ENCODE measurements at places on chromosomes 1 and 21.
A peak's percentile ranks its signal among the peaks of the same experiment; 100 is the strongest.

- DNase-seq = peak; percentile 31
Observed at GRCh38 chr1:88266051-88266450, 418.0 kb upstream of the PKN2 start.

- DNase-seq = no peak
Observed at GRCh38 chr1:154148807-154149206, 6.1 kb downstream of the NUP210L start.

DNA sequence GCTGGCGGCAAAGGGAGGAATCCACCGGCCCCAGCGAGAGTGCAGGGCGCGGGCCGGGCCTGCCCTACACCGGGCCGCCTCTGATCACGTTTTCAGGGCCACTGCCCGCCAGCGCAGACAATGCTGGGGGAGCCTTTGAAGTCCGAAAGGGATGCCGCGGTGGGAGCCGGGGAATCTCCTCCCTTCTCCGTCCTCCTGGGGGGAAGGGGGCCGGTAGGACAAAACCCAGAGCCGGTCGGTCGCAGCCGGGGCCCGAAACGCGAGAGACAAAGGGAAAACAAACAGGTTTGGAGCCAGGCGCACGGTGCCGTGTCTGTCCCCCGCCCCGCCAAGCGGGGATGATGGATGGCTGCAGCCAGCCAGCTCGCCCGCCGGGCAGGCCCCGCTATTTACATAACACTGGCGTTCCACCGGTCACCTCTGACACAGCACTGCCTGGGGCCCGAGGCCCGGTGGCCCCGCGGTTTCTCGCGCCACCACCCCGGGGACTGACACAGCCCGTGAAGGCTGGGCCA, 92.0 kb downstream of the CASZ1 start:
- DNase-seq = no peak

DNA sequence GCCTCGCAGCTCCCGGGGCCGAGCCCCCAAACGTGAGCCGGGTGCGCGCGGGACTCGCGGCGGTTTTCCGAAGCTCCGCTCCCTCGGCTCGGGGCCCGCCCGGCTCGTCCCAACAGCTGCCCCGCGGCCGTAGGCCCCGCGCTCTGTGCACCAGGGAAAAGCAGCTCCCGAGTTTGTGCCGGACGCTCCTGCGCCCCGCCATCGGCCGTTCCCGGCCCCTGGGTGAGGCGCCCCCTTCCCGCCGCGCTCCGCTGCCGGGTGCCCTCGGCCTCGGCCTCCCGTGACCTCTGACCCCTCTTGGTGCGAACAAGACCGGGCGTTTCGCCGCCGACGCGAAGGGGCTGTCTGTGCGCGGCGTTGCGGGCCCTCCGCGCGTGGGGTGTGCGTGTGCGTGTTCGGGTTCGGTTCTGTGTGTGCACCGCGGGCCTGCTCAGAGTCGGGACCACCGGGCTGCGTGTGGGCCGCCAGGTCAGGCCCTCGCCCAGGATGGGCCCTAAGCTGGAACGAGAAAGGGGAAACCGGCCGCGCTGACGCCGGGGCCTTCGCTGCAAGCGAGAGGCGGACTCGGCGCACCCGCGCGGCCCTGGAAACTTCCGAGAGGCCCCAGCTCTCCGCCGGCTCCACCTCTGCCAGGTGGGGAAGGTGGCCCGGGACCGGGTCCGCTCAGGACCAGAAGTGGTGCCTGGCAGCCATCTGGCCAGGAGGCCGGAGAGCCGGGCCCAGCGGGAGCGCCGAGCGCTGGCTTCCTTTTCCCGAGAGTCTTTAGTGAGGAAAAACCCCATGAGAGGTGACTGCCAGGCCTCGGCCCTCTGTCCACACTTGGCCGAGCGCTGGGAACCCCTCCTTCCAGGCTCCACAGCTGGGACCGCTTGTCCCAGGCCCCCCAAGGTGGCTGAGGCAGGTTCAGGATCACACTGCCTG, 1.9 kb downstream of the PRDM16 start:
- no peak for DNase-seq

- DNase-seq = peak; percentile 47
Observed at GRCh38 chr1:173997791-173998190, 24.4 kb downstream of the RC3H1 start.

DNA sequence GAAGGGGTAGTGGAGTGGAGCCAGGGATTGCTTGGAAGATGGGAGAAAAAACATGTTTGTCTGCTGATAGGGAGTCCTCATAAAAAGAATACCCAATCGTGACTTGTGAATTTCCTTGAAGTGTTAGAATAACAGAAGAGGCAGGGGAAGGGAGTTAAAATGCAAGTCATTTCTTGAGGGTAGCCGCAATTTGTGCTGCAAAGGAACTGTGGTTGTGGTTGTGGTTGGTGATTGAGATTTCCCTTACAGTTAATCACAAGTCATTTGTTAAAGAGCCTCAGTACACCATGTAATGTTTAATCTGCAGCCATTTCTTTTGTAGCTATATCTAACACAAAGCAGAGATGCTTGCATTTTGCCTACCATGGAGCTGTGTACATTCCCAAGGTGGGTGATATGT, 38.5 kb upstream of the EGLN1 start:
- peak; percentile 4 for DNase-seq

GRCh38 chr1:223840254-223840653, 5.5 kb downstream of the TP53BP2 start:
- DNase-seq = no peak

GRCh38 chr1:197307551-197307950, 39.5 kb downstream of the CRB1 start:
- no peak for DNase-seq

DNA sequence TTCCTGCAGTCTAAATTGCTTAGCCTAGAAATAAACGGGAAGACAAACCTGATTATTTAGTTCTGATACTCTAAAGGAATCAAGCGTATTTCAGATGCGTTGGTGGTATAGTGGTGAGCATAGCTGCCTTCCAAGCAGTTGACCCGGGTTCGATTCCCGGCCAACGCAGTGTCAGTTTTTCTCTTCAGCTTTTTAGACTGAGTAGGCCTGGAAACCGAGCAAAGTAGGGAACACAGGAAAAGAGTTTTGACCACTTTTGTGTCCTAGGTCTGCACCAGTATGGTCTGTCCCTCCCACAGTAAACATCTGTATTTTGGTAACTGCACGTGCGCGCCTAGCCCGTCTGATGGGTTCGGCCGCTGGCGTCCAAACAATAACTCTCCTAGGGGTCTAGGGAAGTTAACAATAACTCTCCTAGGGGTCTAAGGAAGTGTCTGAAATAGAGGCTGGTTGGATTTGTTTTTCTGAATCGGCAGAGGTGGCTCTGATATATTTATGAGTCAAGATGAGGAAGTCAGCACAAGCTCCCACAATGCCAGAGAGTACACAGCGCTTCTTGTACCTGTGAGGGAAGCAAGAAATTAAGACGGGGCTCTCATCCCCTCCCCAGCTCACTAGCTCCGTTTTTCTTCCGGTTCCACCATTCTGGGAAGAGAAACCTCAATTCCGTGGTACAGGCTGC, 15.6 kb upstream of the HJV start:
- DNase-seq = peak; percentile 92

DNA sequence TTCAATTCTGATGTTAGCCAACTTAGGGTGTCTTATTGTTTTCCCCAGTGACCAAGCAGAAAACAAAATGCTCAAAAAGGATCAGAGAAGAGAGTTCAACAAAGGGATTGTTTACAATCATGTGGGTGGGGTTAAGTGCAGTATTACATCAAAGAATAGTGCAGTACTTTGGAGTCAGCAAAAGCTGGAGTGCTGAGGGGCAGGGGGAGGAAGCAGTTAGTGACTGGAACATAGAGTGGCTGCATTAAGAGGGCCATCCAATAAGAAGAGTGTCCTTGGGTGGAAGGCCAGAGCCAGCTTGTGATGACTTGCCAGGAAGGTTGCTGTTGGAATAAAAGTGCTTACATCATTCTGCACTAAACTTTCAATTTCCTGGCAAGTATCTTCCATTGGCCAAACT, 175.5 kb downstream of the CYYR1 start:
- DNase-seq = no peak

- DNase-seq = peak; percentile 74
Observed at GRCh38 chr1:66553846-66554245, 19.9 kb downstream of the SGIP1 start.

GRCh38 chr1:116951200-116951935, 41.7 kb downstream of the PTGFRN start:
- DNase-seq = peak; percentile 71

- DNase-seq = no peak
Observed at GRCh38 chr1:89927478-89927877, 67.4 kb upstream of the ZNF326 start.

GRCh38 chr21:42525029-42525581, 11.5 kb downstream of the SLC37A1 start:
- DNase-seq = no peak

DNA sequence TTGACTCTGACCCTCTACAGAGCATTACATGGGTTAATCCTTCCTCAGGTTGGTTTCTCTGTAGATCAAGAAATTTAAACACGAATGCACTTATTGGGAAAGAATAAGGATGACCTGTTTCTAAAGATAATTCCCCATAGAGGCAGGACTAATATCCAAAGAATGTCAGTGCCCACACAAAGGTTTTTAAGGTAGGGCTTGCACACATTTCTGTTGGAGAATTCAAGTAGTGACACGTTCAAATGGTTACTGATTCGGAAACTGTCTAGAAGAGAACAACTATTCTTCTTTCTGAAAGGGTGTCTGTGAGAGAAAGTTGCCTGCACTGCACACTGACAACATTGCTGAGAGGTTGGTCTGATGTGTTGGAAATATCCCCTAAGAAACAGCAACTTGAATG, 167.3 kb downstream of the ZNF326 start:
- DNase-seq = no peak

DNA sequence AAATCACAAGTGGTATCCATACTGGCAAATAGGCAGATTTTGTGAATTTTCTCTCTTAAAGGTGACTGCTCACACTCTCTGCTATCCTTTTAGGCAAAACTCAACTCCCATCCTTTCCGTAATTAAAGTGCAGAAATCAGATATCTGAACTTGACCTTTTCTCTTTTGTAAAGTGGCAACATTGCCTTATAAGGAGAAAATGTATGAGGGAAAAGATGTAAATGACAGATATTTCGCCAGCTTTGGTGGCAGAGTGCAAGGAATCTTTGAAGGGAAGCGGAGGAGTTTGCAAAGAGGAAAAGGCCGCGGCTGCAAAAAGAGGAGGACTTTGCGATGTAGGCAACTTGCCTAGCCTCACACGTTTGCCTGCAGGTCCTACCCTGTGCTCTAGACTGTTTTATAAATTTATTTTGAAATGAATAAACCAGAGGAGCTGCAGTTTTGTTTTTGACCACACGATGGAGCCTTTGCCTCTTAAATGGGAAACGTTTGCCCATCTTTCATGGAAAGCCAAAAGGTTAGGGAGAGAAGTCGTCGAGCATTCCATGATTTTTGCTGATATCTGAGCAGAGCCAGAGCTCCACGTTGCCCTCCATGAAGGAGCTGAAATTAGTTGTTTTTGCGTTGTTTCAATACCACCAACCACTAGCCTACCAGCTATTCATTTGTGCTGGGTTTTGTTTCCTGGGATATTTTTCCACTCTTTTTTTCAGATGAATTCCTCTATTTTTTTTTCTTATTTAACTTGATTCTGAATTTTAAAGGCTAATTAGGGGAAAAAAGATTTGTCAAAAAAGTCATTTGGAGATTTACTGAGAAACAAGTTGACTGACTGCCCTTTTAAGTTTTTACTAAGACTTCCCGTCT, 242.3 kb downstream of the LMX1A start:
- peak; percentile 63 for DNase-seq

- DNase-seq = peak; percentile 97
Observed at GRCh38 chr1:26771643-26772321, 16.0 kb upstream of the PIGV start.

DNA sequence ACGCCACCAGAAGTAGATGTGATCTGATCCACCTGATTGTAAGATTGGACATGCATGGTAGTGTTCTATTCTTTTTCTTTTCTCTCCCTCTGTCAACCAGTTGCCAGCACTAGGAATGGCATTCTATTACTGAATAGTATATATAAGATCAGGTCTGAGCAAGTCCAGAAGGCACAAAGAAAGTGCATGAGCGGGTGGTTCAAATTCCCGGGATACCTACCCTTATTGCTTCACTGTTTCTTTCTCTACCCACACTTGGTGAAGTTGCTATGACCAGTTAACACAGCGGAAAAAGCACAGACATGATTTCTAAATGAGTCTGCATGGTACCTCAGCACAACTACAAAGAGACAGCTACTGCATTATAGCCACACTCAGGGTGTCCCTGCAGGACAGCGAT, 64.0 kb downstream of the SLC9A1 start:
- DNase-seq = no peak

GRCh38 chr1:61088163-61088974, 6.0 kb downstream of the NFIA start:
- no peak for DNase-seq

DNA sequence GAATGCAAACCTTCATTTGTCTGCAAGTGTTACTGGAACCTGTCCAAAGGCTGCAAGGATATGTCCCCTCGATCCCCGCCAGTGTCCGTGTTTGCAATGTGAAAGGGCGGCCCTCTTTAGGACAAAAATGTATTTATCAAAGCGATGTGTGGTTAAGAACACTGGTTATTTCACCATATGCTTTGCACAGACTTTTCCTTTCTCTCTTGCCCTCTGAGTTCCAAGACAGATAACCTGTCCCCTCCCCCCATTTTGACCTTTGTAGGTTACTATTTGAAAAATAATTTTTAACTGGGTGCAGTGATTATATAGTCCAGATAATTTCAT, 1.8 kb downstream of the CHRM3 start:
- DNase-seq = no peak

DNA sequence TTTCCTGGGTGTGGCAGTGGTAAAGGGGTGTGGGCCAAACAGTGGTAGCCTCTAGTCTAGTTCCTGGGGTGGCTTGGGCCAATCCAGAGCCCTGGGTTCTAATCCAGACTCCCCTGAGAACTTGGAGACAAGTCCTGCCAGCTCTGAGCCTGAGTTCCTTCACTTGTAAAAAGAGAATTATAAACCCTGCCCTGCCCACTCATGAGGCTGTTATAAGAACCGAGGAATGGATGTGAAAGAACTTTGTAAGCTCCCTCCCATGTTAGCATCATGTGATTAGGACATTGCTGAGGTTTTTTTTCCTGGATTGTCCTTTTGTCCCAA, 131.0 kb downstream of the RRAGC start:
- DNase-seq = peak; percentile 3

Measured in fibroblast of upper back skin (primary cell).